ENCODE measurements at places on chromosomes 5 and 9.

DNA sequence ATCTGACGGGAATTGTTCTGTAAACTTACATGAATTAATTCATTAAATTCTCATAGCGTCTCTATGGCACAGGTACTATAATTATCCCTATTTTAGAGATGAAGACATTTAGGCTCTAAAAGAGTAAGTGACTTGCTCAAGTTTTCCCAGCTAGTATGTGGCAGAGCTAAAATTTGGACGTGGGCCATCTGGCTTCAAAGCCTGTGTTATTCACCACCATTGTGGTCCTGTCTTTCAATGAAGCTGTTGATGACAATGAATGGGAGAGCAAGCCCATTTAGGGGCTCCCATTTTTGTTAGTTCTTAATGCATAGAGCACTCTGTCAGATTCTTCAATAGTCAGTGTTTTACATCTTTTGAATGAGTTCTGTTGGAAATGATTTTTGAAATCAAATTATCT is 236.0 kb upstream of the CD180 start:
- DNase-seq: no peak

DNA sequence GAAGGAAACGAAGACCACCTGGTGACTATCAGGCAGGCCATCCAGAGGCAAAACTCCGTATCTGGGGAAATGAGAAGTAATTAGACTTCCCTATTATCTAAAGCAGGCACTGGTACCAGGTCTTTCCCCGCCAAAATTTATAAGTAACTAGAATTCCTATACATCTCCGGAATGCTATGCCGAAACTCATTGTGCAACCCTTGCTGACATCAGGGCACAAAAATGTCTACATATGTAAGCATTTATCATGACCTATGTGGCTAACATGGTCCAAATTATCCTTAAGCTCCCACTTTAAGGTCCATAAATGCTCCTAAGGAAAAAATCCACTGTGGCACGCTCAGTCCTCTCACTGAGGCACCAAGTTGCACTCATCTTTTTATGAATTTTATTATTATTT is 17.8 kb downstream of the ACTL7B start:
- DNase-seq: no peak

DNA sequence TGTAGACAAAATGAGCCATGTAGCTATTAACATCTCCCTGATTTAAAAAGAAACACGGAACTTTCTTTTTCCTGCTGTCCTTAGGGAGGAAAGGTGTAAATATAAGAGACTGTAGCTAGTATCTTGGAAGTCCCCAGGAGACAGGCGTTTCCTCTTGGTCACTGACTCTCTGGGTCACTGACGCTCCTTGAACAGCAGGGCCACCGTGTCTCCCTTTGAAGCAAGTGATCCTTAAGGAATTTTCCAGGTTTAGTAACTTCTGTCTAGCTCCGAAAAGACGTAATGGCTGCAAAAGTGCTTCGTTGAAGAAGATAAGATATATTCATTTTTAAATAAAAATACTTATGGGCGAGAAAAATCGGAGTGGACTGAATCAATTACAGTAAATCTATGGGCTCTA is 745 bp upstream of the CLTA start:
- no peak for DNase-seq

DNA sequence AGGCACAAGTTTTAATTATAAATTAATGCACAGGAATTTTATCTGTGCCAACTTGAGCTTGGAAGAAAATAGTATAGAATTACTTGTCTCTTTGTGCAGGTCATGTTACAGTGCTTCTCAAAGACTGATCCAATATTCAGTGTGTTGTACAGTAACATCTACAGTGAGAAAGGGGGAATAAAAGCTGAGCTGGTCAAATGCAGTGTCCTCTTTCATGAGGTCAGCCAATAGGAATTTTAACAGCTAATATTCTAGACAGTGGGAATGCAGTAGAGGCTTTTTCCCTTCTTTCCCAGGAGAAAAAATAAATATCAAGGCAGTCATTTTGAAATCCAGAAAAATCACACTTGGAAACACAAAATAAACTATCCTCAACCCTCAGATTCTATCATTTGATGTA is 95.7 kb upstream of the ITGA1 start:
- DNase-seq: no peak

DNA sequence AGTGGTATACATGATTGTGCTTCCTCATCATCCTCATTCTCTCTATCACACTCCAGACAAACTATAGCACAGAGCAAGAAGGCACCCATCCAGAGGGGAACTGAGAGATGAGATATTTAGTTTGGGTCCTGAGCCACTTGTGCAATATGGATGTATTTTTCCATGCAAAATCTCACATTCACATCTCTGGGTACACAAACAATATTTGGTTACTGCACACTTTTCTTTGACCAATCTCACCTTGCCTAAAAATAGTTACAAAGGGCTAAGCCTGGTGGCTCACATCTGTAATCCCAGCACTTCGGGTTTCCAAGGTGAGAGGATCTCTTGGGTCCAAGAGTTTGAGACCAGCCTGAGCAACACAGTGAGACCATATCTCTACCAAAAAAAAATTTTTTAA is 120.3 kb downstream of the SIL1 start:
- no peak for DNase-seq

GRCh38 chr9:5455181-5455580 is 4.8 kb downstream of the CD274 start:
- no peak for DNase-seq

GRCh38 chr9:107485458-107486043 is 4.0 kb downstream of the KLF4 start:
- no peak for DNase-seq

- DNase-seq: no peak
Observed at GRCh38 chr9:1747417-1747967, 267.7 kb upstream of the SMARCA2 start.

DNA sequence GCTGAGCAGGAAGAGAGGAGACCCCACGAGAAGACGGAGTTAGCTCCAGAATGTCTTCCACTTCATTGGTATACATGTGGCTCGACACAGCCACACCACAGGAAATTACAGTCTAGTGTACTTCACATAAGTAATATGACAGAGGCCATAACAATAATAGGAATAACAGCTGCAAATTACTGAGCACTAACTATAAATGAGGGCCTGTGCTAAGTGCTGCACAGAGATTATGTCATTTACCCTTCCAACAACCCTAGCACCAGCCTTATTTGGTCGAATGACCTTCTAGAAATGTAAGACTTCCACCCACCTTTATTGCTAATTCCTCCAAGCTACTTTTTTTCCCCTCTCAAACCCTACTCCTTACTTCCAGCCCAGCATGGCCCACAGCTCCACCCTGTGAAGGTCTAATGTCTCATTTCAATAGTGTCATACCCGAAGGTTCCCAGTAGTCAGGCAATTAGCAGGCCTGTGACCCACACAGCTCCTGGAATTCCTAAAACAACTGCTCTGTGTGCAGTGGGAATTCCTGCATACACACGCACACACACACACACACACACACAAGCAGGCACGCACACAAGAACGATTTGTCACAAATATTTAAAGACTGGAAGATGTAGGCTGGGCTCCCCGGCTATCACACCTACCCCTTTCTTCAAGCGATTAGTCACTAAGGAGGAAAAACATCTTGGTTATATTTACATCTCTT is 134.5 kb downstream of the FRMD3 start:
- no peak for DNase-seq

DNA sequence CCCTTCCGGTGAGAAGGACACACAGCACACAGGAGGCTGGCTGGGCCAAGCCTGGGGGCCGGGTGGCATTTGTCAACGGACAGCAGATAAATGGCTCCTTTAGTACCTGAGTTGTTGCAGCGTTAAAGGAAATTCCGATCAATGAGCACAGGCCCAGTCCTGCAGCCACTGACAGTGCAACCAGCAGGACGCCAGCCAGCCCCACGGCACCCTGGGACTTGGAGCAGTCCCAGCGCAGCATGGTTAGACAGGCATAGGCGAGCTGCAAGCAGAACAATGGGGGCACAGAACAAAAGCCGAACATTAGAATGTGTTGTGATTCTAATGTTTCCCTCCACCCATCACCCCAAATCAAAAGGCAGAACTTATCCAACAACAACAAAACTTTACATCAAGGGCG is 39.3 kb downstream of the PTCH1 start:
- no peak for DNase-seq

DNA sequence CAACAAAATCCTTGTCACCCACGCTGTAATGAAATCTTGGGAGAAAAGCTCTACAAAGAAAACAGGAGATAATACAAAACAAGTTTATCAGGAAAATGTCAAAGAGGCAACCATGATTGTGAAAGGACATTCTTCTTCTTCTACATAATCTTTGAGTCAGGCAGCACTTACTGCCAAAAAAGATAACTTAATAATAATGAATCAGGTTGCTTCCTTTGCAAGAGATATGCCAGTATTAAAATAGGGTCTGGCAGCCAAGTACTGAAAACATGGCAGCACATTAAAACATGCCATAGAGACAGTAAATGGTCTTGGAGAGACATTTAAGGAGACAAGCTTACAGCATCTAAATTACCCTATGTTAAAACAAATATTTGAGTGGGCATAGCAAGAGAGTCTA is 1573.4 kb downstream of the EFNA5 start:
- no peak for DNase-seq

DNA sequence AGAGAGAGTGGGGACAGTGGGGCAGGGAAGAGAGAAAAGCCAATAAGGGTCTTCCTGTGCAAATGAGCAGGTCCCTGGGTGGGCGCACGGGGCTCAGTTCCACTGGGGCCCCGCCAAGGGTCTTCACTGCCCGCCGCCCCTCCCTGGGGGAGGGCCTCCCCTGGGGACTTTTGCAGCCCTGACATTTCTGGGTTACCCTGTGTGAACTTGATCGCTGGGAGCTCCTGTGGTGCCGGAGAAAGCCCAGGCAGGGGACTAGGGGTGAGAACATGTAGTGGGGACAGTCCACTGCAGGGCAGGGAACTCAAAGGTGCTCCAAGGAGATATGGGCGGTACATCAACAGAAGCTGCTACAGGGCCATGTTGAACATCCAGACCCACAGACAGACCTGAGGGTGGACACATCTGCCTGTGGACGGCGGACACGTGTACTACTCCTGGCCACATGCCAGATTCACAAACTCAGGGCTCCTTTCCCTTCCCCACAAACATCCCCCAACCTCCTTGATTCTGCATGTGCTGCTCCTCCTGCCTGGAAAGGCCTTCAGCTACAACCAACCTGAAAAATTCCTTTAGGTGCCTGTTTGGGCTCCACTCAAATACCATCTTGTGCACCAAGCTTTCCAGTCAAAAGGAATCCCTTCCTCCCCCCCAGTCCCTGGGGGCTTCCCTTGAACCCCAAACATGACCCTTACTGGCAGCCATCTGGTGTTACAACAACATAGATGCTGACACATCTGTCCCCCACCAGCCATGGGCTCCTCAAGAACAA is 43.0 kb upstream of the NEK6 start:
- no peak for DNase-seq

DNA sequence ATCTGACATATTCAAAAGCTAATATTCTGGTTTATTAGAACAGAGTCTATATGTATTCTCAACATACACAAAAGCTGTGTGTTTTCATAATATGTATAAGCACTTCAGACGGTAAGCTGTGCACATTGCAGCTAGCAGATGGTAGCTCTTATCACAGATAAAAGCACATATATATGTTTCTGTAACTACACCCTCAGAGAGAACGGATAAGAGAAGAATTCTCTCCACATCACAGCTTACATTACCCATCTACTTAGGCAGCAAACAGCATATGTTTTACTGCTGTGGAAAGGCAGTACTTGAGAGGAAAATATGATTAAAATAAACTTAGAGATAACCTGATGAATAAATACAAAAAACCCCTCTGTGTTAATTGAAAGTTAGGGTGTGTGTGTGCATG is 450.9 kb upstream of the ZNF608 start:
- no peak for DNase-seq

GRCh38 chr5:96017951-96018350 is 56.3 kb upstream of the ELL2 start:
- no peak for DNase-seq

DNA sequence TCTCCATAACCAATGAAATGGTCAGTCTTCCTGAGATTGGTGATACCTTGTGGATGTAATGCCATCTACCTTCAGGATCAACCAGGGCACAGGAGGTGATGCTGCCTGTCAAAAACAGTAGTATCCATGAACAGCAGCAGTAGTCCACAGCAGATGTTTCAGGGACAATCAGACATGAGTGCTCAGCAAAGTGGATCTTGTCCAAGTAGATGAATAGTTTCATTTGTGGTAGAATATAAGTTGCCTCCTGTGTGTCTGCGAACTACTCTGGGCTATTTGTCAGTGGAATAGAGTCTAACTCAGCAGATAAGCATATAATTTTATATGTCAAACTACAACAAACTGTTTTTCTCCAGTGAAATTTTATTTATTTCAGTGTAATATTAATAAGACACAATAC is 1860.1 kb upstream of the ACO1 start:
- no peak for DNase-seq
